Right ventricle myocardium superior (tissue), 1 donor: ENCODE measurements at places on chromosomes 4 and X. TPM values are rescaled to one million over a fixed set of nuclear protein-coding genes. Genes with fewer than 3 reads are reported as not detected.

DNA sequence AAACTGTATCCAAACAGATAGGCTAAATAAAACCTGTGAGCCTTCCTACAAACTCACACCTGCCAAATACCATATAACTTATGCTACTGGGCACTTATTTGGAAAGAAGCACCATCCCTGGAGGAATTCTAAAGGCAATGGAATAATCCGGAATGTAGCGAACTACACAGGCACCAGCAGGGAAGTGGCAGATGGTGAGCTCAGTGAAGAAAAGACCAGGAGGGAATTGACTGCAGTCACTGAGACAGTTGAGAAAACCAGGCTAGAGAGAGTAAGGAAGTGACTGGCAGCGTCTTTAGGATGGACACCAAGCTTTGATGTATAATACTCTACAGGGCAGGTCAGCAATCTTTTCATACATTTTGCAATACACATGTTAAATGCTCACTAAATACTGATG is 16.3 kb downstream of the NDNF start:
- DNase-seq = no peak

The TCP11X2 gene
- not detected for total RNA-seq

GRCh38 chr4:145785391-145786008 is 105.6 kb downstream of the C4orf51 start:
- DNase-seq = no peak

DNA sequence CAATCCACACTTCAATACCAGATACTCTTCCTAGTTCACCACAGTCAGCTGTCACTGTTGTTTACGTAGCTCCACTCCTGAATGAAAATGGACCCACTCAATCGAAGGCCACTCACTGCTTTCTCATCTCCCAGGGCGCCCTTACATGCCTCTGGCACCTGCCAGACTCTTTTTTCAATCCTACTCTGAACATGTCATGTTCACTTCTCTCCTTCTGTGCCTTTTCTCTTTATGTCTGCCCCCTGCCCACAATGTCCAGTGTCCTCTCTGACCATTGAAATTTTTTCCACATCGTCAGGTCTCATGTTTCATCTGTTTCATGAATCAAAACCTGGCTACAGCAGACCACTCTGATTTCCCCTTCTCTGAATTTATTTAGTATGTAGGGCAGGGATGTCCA is 1.3 kb upstream of the MGAT4D start:
- no peak for DNase-seq

- DNase-seq = no peak
Measured at GRCh38 chr4:123218981-123219380, 177.6 kb upstream of the SPRY1 start.

The CTAG1A gene
- total RNA-seq = not detected

- no peak for DNase-seq
Measured at GRCh38 chr4:5858020-5858769, 34.7 kb downstream of the CRMP1 start.

The SORCS2 gene
- total RNA-seq = 1.2 TPM

GRCh38 chrX:856566-857290 is 226.1 kb downstream of the SHOX start:
- DNase-seq = no peak

The VCX gene
- total RNA-seq = not detected

The CLIC2 gene
- 10.7 TPM for total RNA-seq

GRCh38 chr4:15361529-15361928 is 66.3 kb upstream of the C1QTNF7 start:
- DNase-seq = no peak

The RAB9B gene
- total RNA-seq = 28.0 TPM

DNA sequence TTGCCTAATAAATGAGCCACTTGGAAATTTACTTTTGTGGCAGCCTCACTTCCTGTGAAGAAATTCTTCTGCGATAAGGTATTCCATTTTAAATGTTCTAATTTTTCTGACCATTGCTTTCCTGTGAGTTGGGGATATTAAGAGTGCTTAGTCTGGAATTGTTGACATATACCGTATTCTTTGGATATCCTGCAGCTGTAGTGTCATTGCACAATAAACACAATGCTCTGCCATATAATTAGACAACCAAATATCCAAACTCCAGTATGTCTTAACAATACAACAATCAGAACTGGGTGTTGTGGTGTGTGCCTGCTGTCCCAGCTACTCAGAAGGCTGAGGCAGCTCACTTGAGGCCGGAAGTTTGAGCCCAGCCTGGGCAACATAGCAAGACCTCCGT is 99.4 kb downstream of the LUZP4 start:
- DNase-seq = no peak

GRCh38 chr4:123876671-123877101 is 480.1 kb downstream of the SPRY1 start:
- DNase-seq = no peak

DNA sequence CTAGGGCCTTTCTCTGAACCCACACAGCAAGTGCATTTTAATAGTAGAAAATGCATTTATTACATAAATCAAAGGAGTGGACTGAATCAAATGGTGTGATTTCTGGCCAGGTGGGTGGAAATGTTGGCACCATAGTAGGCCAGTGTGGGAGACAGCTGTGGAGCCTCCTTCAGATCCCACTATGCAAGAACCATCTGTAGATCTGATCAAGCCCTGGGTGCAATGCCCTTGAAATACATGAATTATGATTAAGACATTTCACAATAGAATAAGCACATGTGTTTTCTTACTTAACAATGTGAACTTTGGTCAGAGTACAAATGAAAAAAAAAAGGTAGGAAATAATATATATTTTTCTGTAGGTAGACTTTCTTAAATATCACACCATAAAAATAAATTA is 204.3 kb downstream of the PCDH7 start:
- DNase-seq = no peak

DNA sequence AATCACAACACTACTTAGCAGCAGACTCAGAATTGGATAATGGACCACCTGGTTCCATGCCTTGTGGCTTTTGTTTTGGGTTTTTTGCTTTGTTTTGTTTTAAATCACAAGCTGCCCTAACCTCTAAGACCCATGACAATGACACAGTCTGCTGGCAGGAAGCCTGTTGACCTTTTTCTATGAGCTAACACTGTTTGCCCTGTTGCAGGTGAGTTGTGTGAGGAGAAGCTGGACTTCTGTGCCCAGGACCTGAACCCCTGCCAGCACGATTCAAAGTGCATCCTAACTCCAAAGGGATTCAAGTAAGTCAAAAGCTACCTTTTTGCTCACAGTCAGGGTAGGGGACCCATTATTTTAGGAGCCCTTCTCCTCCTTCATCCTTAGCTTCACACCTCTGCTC is 110.8 kb upstream of the PACRGL start:
- no peak for DNase-seq

DNA sequence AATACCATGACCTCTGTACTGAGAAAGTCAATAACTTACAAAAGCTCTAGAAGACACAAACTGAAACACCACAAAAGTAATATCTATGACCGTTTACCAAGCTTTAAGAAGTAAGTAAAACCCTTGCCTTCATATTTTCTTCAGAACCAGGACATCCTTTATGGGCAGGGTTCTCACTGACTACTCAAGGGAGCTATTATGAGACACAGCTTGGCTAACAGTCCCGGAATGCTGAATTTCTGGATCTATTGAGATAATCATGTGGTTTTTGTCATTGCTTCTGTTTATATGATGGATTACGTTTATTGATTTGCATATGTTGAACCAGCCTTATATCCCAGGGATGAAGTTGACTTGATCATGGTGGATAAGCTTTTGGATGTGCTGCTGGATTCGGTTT is 19.9 kb upstream of the CDS1 start:
- no peak for DNase-seq

The AWAT2 gene
- total RNA-seq = not detected

The LEF1 gene
- 0.51 TPM for total RNA-seq

- DNase-seq = no peak
Measured at GRCh38 chrX:45009371-45010000, 136.5 kb downstream of the KDM6A start.

- no peak for DNase-seq
Measured at GRCh38 chrX:30904186-30904585, 15.1 kb upstream of the TAB3 start.

The MTNR1A gene
- not detected for total RNA-seq

GRCh38 chrX:80808881-80809411 is 731 bp downstream of the BRWD3 start:
- DNase-seq = no peak

DNA sequence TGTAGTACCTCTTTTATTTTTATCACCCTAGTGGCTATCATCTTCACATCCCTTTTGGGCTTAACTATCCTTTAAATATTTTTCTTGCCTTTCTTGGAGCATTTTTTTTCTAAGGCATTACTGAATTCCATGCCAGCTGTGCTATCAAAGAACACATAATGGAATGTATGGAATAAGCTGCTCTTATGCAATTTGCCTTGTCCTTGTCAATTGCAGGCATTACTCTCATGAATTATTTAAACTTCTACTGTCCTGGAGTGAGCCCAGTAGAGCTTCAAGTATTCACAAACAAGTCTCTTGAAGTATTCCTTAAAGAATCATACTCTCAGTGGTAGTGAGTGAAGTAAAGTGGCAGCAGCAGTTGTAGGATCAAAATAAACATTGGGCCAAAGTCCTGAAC is 144.6 kb upstream of the IGFBP7 start:
- DNase-seq = no peak

GRCh38 chr4:114136069-114136468 is 156.6 kb upstream of the ARSJ start:
- no peak for DNase-seq

The TRIM75 gene
- total RNA-seq = not detected

DNA sequence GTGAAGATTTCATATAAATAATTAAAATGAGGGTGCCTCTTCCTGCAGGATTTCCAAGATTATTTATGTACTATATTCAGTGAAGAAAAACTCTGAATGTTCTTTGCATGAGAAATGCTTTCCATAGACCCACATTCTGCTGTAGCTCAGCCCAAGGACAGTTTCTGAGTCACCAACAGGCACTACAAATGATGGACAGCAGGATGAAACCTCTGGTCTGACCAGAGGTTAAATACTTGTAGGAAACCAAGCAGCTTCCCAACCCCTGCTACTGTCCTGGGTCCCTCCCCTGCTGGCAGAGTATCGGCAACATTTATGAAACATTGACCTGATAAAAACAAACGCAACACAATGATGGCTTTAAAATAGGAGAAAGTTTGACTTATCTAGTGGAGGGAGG is 73.1 kb downstream of the CXXC4 start:
- no peak for DNase-seq

GRCh38 chrX:5829469-5829868 is 399.2 kb downstream of the NLGN4X start:
- no peak for DNase-seq

DNA sequence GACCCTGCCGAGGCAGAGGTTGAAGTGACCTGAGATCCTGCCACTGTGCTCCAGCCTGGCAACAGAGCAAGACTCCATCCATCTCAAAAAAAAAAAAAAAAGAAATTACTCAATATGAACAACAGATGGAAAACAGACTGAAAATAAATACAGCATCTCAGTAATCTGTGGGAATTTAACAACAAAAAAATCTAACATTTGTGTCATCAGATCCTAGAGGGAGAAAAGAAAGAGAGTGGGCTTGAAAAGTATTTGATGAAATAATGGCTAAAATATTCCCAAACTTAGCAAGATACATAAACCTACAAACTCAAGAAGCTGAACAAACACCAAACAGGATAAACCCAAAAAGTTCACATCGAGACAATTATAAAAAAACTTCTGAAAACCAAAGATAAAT is 84.7 kb downstream of the CENPC start:
- no peak for DNase-seq

The PRICKLE3 gene
- 12.7 TPM for total RNA-seq

The TCEAL2 gene
- total RNA-seq = 0.27 TPM

DNA sequence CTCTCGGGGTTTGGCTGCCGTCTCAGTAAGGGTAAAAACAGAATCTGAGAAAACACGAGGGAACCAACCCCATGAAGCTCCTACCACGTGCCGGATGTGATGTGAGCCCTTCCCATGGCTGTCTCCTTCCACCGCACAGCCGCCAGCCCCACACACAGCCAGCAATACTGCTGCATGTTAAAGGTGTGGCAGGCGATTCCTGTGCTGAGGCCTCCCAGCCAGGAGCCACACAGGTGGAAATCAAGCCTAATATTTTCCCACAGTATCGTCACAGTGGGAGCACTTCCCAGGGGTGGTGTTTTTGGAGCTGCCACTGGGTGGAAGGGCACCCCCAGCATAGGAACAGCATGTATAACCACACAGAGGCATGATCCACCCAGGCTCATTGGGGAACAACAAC is 77.5 kb downstream of the SLC2A9 start:
- no peak for DNase-seq

The PCDH18 gene
- total RNA-seq = 5.0 TPM

GRCh38 chrX:115229337-115230003 is 4.4 kb downstream of the LRCH2 start:
- DNase-seq = no peak
